ENCODE measurements at places on chromosomes 1 and 21. TPM values are rescaled to one million over a fixed set of nuclear protein-coding genes. Genes with fewer than 3 reads are reported as not detected.

DNA sequence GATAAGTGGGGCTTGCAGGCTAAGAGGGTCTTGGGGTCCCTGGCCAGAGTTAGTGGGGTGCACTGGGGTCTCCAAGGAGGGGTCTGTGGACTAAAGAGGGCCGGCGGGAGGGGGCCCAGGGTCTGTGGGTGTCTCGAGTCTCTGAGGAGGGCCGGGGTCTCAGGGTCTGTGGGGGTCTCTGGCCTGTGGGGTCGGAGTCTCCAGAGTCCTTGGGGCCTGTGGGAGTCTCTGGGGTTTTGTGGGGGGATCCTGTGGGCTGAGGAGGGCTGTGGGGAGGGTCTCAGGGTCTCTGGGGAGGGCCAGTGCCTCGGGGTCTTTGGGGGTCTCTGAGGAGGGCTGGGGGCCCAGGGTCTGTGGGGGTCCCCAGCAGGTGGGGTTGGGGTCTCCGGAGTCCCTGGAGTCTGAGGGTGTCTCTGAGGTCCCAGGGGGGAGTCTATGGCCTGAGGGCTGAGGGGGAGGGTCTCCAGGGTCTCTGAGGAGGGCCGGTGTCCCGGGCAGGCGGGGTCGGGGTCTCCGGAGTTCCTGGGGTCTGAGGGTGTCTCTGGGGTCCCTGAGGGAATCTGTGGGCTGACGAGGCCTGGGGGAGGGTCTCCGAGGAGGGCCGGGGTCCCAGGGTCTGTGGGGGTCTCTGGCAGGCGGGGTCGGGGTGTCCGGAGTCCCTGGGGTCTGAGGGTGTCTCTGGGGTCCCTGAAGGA is 628 bp upstream of the PLEKHM2 start:
- ATAC-seq = no peak

- no peak for ATAC-seq
These were observed 43.5 kb downstream of the RRAGC start for GRCh38 chr1:38815903-38816627.

The OR2T11 gene
- total RNA-seq = not detected

GRCh38 chr21:41580758-41581554 is 73.0 kb upstream of the TMPRSS2 start:
- ATAC-seq = no peak

The YIPF1 gene
- 18.3 TPM for total RNA-seq

The FAM177B gene
- total RNA-seq = not detected

DNA sequence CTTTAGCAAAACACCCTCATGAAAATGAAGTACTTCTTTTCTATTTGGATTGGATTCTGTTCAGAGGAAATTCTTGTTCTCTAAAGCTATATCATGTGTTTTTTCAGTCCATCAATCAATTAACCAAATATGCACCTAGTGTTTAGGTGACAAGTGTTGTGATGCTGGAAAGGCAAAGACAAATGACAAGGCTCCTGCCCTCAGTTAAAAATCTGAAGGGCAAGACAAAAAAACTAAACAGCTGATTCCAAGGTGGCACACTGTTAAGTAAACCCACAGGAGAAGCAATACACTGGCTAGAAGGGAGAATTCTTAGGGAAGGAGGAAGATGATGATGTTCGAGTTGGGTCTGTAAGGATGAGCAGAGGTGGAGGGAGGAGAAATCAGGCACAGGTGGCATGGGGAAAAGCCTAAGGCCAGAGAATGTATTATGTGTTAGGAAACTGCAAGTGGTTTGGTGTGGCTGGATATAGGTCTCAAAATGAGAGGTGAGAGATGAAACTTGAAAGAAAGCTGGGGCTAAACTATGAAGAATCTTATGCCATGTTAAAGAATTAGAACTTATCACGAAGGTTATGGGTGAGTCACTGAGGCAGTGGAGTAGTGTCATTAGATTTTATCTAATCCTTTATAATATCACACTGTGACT is 51.8 kb upstream of the GFI1 start:
- ATAC-seq = no peak

The DNAI4 gene
- total RNA-seq = 4.7 TPM

Data from gastroesophageal sphincter (tissue), 4 donors.